ENCODE measurements at places on chromosomes 2 and 18.

DNA sequence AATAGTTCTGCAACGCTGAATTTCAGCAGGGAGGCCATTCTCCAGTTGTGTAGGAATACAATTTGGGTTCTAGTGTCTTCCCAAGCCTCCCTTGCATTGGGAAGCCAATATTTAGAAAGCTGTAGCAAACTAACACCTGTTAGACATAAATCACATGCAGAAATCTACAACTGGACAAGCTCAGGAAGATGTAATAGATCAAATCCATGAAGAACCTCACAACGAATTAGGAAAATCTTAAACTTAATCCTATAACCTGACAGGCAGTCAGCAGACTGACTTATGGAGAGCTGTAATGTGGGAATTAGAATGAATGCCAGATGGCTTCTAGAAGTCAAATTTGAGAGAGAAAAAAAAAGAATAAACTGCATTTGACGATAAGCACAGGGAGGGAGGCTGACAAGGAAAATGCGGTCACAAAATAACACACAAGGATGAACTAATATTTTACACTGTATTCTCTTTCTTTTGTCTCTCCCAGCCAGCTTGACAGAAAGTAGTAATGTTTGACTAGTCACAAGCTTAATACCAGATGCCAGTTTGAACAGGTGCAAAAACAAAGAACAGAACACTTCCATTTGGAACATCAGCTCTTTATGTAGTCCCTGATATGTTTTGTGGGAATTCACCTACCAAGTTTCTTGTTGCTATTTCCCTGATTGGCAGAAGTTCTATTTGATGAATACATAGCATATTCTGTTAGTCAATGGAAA is 50.8 kb upstream of the FANCL start:
- DNase-seq, result no peak
- H3K27me3 ChIP-seq, result peaks cover 2% of the 10 kb centered on the region
- no peaks in the 10 kb centered on the region for H3K4me1 ChIP-seq

DNA sequence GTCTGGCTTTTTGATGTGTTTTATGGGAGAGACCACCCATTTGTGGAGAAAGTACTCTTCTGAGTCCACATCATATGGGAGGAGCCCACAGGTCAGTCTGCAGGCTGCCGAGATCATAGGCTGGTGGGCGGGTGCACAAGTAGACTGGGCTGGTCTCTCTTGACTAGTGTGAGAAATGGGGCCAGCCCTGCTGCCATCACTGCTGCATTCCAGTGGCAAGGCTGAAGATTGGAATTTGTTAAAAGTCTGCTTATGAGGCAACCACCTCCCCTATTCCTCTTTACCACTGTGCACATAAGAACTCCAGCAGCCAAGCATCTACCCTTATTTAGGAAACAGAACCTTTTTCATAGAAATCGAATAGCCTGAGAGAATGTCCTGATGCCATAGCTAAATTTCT is 200.7 kb downstream of the DIS3L2 start:
- H3K36me3 ChIP-seq, result no peaks in the 10 kb centered on the region
- DNase-seq, result no peak
- H3K4me3 ChIP-seq, result no peak overlapping the region
- H3K4me1 ChIP-seq, result no peaks in the 10 kb centered on the region
- no peak overlapping the region for H3K27ac ChIP-seq

- peaks cover 4% of the 10 kb centered on the region for H3K36me3 ChIP-seq
- no peaks in the 10 kb centered on the region for H3K27me3 ChIP-seq
- H3K4me3 ChIP-seq, result no peak overlapping the region
- H3K4me1 ChIP-seq, result peaks cover 3% of the 10 kb centered on the region
These were observed 4.3 kb downstream of the EPG5 start for GRCh38 chr18:45962866-45963265.

DNA sequence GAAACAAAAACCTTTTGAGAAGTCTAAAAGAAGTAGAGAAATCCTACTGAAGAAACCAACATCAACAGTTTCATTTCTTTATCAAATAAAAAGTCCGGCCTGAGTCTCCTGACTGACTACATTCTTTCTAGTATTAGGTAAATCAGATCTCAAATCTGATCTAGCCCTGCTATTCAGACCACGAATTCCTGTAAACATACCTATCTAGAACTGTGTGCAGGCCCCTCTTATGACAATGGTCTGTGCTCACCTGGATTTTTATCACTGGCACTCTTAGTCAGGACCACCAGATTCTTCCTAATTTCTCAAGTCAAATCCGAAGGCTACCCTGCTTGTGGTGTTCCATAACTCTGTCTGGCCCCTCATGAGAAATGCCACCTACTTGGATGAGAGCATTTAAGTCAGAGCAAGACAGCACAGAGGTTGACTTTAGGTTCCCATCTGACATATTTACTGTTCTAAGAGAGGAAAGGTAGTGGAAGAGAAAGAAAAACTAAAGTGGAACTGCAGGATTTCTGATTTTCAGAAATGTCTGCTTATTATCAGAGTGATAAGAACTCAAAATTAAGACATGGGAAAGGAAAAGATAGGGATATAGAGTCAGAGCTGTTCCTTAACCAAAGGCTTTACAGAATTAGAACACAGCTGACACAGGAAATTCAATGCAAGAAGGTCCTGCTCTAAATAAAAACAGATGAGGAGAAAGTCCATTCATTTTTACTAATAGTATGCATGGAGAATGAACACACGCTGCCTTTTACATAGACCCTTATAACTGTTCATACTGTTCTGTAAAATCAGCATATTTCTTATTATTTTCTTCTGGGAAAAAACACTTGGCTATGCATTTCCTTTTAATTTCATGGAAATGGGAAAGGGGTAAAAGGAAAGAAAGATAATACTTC is 56.5 kb downstream of the SLC8A1 start:
- no peak for DNase-seq
- no peaks in the 10 kb centered on the region for H3K36me3 ChIP-seq
- H3K27me3 ChIP-seq, result no peaks in the 10 kb centered on the region
- H3K4me3 ChIP-seq, result no peak overlapping the region
- no peaks in the 10 kb centered on the region for H3K4me1 ChIP-seq
- H3K27ac ChIP-seq, result no peak overlapping the region

GRCh38 chr2:11123001-11123809 is 32.1 kb upstream of the SLC66A3 start:
- H3K4me1 ChIP-seq, result no peaks in the 10 kb centered on the region
- no peak for DNase-seq
- H3K27me3 ChIP-seq, result no peaks in the 10 kb centered on the region

GRCh38 chr18:35605686-35606417 is 24.3 kb downstream of the GALNT1 start:
- peaks cover 41% of the 10 kb centered on the region for H3K4me1 ChIP-seq
- H3K36me3 ChIP-seq, result no peaks in the 10 kb centered on the region
- H3K4me3 ChIP-seq, result no peak overlapping the region
- DNase-seq, result no peak

DNA sequence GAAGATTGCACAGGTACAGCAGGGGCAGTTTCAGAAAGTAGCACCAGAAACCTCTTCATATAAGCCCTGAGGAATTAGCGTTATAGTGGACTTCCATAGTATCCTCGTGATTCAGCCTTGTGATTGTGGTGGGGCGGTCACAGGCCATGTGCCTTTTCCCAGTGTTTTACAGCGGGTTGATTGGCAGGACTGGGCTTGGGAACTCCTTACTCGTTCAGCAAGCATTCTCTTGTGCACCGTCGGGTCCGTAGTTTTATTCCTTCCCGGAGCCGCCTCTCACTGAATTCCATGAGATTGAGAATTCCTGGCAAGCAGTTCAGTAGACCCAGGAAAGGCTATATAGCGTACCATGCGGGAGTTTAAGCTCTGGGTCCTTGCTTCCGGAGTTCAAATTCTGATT is 5.2 kb downstream of the COPS8 start:
- peaks cover 29% of the 10 kb centered on the region for H3K4me1 ChIP-seq
- no peaks in the 10 kb centered on the region for H3K27me3 ChIP-seq
- H3K27ac ChIP-seq, result no peak overlapping the region
- peaks cover 27% of the 10 kb centered on the region for H3K36me3 ChIP-seq
- no peak for DNase-seq

- no peak overlapping the region for H3K27ac ChIP-seq
- H3K4me3 ChIP-seq, result no peak overlapping the region
- no peaks in the 10 kb centered on the region for H3K27me3 ChIP-seq
- H3K4me1 ChIP-seq, result no peaks in the 10 kb centered on the region
These were observed 72.3 kb downstream of the BARD1 start for GRCh38 chr2:214737188-214737587.

- H3K4me3 ChIP-seq, result no peak overlapping the region
- DNase-seq, result no peak
- peak overlapping the region; percentile 97 for H3K27ac ChIP-seq
These were observed 7.7 kb upstream of the SLC35F6 start for GRCh38 chr2:26756337-26756736.

DNA sequence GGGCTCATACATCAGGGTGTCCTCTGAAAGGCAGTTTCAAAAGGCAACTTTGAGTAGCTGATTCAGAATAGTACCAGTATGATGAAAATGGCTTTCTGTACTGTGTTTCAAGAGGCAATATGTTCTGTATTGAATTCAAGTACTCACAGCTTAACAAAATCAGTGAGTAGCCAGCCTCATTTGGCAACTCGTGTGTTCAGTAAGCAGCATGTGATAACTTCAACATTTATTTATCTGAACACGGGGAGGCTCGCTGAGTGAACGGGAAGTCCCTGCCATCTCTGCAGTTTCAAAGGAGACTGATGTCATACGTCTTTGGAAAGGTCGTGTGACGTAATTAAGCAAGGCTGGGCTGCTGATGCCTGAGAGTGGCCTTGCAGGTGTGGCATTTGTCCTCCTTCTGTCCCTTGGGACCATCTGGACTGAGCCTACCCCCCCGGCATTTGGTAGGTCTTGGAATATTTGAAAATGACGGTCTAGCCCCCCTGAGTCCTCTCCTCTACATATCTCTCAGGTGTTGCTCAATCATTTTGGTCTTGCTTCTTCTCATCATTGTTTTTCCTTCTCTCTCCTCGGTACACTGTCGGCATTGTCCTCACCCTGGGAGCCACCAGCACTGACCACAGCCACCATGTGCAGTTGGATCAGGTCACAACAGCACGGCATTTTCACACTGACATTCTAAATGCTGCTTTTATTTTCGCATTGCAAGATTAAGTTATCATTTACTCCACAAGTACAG is 62.8 kb downstream of the SMIM21 start:
- H3K27ac ChIP-seq, result no peak overlapping the region
- H3K4me3 ChIP-seq, result no peak overlapping the region
- no peaks in the 10 kb centered on the region for H3K27me3 ChIP-seq
- H3K4me1 ChIP-seq, result no peaks in the 10 kb centered on the region

DNA sequence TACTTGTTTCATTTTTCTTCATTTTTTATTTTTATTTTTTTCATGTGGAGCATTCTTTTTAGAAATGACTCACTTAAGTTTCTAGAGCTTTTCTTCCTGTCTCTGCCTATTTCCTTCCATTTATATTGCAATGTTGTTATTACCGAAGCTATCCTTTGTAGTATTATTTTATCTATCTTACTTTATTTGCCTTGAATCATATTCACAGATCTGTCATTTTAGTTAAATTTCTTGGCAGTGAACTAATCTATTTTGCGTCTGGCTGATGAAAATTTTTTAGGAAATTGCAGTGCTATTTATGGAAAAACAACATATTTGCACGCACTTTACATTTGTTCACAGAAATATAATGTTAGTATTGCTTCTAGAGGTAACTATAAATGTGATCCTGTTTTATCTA is 956.9 kb upstream of the SLC39A10 start:
- DNase-seq, result no peak
- H3K36me3 ChIP-seq, result no peaks in the 10 kb centered on the region
- H3K27ac ChIP-seq, result no peak overlapping the region
- no peaks in the 10 kb centered on the region for H3K27me3 ChIP-seq

DNA sequence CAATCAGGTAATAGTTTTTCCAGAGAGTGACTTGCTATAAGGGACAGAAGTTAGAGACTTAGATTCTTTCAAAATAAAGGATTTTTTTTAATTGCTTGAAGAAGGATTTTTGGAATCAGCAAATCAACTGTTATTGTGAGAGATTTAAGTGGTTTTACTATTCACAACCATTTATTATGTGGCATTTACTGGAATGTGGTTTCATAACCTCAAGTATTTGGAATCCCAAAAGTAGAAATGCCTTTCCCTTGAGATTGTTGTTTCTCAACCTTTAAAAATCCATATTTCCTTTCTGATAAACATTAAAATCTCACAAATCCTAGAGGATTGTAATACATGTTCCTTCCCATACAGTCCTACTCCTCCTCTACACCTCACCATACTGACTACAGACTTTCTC is 5.0 kb downstream of the TANK start:
- H3K36me3 ChIP-seq, result peaks cover 27% of the 10 kb centered on the region
- peaks cover 18% of the 10 kb centered on the region for H3K4me1 ChIP-seq
- H3K27ac ChIP-seq, result no peak overlapping the region
- no peak overlapping the region for H3K4me3 ChIP-seq
- DNase-seq, result no peak

GRCh38 chr18:69143084-69143483 is 257.6 kb upstream of the DOK6 start:
- no peak for DNase-seq
- H3K27me3 ChIP-seq, result no peaks in the 10 kb centered on the region
- H3K36me3 ChIP-seq, result no peaks in the 10 kb centered on the region
- H3K4me1 ChIP-seq, result no peaks in the 10 kb centered on the region

DNA sequence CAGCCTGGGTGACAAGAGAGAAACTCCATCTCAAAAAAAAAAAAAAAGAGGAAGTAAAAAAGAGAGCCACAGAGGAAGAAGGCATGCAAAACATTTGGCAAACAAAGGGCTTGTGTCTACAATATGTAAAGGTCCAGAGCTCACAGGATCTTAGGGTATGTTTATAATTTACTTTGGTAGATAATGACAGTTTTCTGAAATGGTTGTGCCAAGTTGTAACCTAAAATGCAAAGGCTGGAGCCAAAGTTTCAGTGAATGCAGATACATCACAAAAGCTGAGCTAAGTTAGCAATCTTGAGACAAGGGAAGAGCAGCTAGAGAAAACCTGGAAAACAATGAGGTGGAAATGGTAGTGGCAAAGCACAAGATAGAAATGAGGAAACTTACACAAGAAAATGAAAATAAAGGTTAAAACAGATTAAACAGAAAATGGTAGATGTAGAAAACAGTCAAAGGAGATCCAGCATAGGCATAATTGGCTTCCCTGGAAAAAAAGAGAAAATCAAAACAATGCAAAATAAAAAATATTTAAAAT is 77.5 kb upstream of the HK2 start:
- no peak overlapping the region for H3K27ac ChIP-seq
- H3K4me3 ChIP-seq, result no peak overlapping the region
- DNase-seq, result no peak

DNA sequence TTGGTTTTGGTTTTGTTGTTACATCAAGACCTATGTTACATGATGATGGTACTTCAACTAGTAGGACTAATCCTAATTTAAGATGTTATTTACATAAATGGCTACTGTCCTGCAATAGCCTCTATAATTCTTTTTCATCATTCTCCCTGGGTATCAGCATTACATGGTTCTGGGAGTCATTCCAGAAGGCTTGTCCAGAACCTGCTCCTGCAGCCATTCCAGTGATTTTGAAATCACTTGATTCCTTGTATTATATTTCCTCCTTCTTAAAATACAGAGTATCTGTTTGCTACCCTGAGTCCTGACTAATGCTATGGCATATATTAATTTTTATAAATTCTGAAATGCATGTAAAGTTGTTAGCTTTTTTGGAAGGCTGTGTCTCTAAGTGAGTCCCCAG is 400.5 kb upstream of the MEIS1 start:
- H3K4me1 ChIP-seq, result no peaks in the 10 kb centered on the region
- no peak overlapping the region for H3K27ac ChIP-seq
- H3K4me3 ChIP-seq, result no peak overlapping the region
- no peaks in the 10 kb centered on the region for H3K27me3 ChIP-seq

- H3K27me3 ChIP-seq, result peaks cover 5% of the 10 kb centered on the region
- H3K27ac ChIP-seq, result no peak overlapping the region
- no peaks in the 10 kb centered on the region for H3K36me3 ChIP-seq
- no peak overlapping the region for H3K4me3 ChIP-seq
These were observed 2.1 kb upstream of the CXCR1 start for GRCh38 chr2:218168635-218169462.

GRCh38 chr2:231640641-231641111 is 48.0 kb downstream of the TEX44 start:
- H3K36me3 ChIP-seq, result no peaks in the 10 kb centered on the region
- no peak overlapping the region for H3K4me3 ChIP-seq
- peaks cover 27% of the 10 kb centered on the region for H3K4me1 ChIP-seq
- H3K27me3 ChIP-seq, result no peaks in the 10 kb centered on the region
- peak overlapping the region; percentile 76 for H3K27ac ChIP-seq
